ENCODE measurements at places on chromosomes 4 and X. TPM values are rescaled to one million over a fixed set of nuclear protein-coding genes. Genes with fewer than 3 reads are reported as not detected.

DNA sequence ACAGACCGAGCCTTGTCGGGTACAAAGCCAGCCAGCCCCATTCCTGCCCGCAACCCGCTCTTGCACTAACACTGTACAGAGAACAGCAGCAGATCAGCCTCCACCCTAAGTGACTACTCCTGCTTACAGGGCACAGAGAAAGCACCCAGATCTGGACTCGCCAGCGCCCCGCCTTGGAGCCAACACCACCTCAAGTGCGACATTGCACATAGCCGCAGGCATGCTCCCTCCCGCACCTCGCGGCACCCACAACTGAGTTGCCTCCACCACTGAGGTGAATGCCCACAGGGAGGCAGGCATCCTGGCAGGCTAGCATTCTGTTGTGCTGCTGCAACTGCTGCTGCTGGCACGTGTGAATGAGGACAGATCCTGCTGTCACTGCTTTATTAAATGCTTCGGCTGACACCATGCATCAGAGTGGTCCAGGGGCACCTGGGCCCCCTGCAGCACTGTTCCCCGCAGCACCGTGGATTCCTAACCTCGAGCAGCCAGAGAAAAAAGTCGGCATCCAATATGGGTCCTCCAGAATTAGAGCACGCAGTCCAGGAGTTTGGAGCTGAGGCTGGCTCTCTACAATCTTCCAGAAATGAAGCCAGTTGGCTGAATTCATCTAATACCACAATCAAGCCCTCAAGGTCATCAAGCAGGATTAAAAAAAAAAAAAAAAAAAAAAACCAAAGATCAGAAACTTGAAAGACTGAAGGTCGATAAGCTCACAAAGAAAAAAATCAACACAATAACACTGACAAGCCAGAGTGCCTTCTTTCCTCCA, 352.9 kb downstream of the GASK1B start:
- no peak for DNase-seq

The KCND1 gene
- total RNA-seq = 2.4 TPM

GRCh38 chr4:24278693-24279092, 305.7 kb downstream of the DHX15 start:
- no peak for DNase-seq

The AADAT gene
- total RNA-seq = not detected

GRCh38 chr4:113684534-113685091, 76.9 kb downstream of the CAMK2D start:
- DNase-seq = peak; percentile 72

- DNase-seq = no peak
Observed at GRCh38 chr4:59060895-59061294, 1950.7 kb upstream of the IGFBP7 start.

DNA sequence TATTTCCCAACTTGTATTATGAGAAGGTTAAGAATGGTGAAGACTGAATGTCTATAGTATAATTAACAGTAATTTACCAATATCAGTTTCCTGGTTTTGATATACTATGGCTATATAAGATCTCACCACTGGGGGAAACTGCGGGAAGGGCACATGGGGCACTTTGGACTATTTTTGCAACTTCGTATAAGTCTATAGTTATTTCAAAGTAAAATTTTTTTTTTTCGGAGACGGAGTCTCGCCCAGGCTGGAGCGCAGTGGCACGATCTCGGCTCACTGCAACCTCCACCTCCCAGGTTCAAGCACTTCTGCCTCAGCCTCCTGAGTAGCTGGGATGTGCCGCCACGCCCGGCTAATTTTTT, 46.1 kb downstream of the CXorf58 start:
- peak; percentile 12 for DNase-seq

DNA sequence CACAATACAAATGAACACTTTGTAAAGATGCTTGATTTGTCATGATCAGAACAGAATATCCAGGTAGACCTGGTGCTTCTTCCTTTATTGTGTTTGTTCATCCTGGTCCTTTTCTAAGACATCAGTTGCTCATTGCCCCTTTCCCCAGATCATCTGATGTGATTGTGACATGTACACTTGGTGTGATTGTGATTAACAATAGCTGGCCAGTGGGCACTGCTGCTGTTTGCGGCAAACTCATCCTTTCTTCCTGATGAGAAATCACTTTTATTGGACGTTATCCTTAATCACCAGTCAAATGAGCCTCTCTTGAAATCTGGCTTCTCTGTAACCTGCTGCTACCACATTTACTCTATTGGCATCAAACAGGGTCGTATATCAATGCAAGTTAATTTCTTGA, 135.1 kb downstream of the PCDH7 start:
- no peak for DNase-seq

The SHISA3 gene
- total RNA-seq = 0.14 TPM

GRCh38 chr4:140049024-140049848, 104.7 kb downstream of the MAML3 start:
- peak; percentile 62 for DNase-seq

GRCh38 chr4:4852591-4853362, 6.7 kb upstream of the MSX1 start:
- peak; percentile 66 for DNase-seq

DNA sequence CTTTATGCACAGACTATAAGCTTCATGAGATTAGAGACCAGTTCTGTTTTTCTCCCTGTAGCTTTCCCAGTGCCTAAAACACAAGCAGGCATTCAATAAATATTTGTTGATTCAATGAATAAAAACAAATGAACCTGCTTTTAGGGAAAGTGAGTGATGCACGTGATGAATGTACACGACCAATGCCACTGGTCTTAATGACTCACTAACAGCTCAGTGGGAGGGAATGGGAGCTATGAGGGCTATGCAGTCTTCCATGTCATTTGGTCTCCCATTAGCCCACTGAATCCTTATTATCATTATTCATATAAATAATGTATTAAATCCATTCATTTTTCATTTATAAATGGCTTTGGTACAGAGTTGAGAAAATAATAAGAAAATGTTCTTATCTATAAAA, 247.4 kb downstream of the FBXO8 start:
- DNase-seq = no peak

DNA sequence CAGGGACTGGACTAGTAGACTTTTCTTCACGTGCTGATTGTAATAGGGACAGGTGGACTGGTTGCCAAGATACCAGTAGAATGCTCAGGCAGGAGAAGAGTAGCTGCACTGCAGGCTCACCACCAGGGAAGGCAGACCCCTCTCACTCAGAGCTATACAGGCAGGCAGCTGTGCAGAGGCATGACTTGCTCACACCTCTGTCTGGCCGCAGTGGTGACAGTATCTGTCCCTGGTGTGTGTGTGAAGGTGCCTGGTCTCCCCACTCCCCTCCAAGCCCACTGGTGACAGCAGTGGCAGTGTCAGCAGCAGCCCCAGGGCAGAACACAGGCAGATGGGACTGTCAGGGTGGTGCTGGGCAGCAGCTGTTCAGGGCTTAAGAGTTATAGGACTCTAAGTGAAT, 140.7 kb downstream of the RPS6KA6 start:
- DNase-seq = no peak

The ITM2A gene
- 98.1 TPM for total RNA-seq

The CORIN gene
- total RNA-seq = not detected

The RNF212 gene
- 0.87 TPM for total RNA-seq

The MXRA5 gene
- not detected for total RNA-seq

DNA sequence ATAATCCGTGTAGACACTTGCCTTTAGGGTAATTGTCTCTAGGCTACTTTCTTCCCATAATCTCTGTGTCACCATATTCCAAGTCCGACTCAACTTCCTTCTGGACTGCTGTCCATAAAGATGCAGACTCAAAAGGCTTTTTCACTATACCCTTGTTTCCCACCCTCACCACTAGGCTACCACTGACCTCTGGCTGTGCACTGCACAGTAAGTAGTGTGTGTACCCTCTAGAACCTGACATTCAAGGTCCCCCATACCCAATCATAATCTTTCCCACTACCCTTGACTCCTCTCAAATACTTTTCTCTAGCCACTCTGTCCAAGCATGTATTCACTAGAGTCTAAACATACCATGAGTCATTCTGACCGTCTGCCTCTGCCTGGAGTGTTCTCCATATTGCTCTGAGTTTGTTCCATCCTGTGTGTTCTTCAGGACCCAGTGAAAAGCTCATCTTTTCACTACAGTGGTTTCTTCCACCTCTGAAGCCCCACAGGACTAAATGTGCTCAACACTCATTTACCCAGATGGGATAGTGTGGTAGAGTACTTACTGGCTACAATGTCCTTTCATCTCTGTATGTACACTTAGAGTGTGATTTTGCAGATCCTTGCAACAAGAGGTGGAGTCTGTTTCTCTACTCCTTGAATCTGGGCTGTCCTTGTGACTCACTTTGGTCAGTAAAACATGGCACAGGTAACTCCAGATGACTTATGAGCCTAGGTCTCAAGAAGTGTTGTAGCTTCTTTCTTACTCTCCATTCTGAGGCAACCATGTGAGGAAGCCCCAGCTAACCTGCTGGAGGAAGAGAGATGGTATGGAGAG, 17.4 kb downstream of the JADE3 start:
- no peak for DNase-seq

The PLAC8 gene
- total RNA-seq = 17.9 TPM

DNA sequence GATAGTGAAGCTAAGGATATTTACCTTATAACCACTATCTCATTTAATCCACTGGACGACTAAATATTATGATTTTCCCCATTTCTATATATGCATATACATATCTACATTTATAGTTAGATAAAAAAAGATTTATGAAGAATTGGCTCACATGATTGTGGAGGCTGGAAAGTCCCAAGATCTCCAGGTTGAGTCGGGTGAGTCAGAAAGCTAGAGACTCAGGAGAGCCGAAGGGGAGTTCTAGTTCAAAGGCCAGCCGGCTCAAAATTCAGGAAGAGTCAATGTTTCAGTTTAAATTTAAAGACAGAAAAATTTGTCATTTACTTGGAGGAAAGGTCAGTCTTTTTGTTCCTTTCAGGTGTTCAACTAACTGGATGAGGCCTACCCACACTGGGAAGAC, 158.2 kb upstream of the CPEB2 start:
- peak; percentile 15 for DNase-seq

The SLC2A9 gene
- 0.10 TPM for total RNA-seq

The HTRA3 gene
- not detected for total RNA-seq

- DNase-seq = no peak
Observed at GRCh38 chr4:54224996-54225597, 4.0 kb upstream of the PDGFRA start.

GRCh38 chr4:120520761-120521160, 401.8 kb downstream of the PRDM5 start:
- no peak for DNase-seq

GRCh38 chr4:152665691-152666395, 14.0 kb downstream of the TMEM154 start:
- no peak for DNase-seq

The MAGEH1 gene
- total RNA-seq = 20.0 TPM

- no peak for DNase-seq
Observed at GRCh38 chrX:11447418-11447817, 154.2 kb downstream of the AMELX start.

GRCh38 chr4:33959519-33959918, 2284.8 kb downstream of the ARAP2 start:
- DNase-seq = no peak

DNA sequence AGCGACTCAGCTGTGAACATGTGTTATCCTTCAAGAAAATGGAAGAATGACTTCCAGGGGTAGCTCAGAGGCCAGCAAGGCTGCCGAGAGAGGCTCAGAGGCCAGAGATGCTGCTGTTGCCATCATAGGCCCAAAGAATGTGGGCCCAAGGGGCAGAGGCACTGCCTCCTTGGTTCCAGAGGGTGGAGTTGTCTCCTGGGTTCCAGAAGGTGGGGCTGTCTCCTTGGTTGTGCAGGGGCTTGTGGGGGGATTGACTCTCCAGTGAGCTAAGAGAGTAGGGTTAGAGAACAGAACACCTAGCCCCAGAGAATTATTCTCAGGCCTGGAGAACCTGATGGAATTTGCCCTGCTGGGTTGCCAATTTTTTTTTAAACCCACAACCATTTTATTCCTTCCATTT, 62.6 kb downstream of the DGKK start:
- no peak for DNase-seq

The CPE gene
- not detected for total RNA-seq

- no peak for DNase-seq
Observed at GRCh38 chrX:17007134-17007768, 60.8 kb downstream of the REPS2 start.

The EFHC2 gene
- total RNA-seq = 0.24 TPM

DNA sequence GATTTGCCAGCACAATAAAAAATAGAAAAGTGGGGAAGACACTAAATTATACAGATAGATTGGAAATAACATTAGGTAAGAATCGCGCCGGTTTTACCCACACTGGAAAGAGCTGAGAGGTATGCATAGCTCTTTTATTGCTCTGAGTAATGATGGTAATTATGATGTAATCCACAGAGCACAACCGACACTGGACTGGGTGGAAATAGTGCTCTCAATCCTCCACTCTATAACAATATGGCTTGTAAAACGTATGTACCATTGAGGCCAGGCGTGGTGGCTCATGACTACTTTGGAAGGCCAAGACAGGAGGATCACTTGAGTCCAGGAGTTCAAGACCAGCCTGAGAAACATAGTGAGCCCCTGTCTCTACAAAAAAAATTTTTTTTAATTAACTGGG, 104.3 kb upstream of the RAPGEF2 start:
- no peak for DNase-seq

The SOX3 gene
- not detected for total RNA-seq

DNA sequence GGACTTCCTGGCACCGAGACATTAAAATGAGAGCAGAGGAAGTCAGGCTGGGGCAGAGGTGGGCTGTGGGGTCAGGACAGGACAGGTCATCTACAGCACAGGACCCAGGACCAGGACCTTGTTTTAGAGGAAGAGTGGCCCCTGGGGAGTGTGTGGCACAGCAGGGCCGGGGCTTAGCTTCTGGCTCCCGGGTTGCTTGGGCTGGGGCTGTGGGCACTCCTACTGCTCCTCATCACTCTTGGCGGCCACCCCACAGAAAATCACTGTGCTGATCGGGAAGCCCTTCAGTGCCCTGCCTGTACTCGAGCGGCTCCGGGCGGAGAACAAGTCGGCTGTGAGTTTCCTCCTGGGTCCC, 8.1 kb upstream of the ATP6AP1 start:
- DNase-seq = no peak

DNA sequence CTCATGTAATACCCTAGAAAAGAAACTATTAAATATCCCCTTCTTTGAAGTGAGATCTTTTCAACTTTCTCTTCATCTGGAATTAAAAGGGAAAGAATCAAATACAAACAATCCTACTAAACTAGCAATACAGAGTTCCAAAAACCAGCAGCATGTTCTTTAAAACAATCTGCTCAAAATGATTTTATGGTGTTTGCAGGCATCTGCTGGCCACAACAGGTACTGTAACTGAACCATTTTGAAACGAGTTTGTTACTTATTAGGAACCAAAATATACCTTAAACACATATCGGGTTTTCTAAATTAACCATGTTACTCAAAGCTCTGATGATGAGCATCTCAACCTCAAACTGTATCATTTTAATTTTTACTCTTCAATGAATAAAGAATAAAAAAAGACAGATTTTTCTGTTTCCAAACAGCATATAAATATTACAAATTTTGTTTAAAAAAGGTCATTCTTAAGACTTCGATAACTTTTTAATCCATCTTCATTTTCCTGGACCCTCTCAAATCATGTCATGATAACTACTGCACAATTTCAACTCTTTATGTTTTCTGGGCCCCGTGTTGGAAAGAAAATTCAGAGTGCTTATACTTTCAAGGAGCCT, 56.5 kb downstream of the ARAP2 start:
- DNase-seq = no peak

- no peak for DNase-seq
Observed at GRCh38 chr4:117692538-117692937, 341.7 kb upstream of the NDST3 start.

The PRKG2 gene
- total RNA-seq = 0.10 TPM

The PHOX2B gene
- total RNA-seq = not detected

GRCh38 chrX:13898083-13898482, 81.2 kb upstream of the GPM6B start:
- peak; percentile 9 for DNase-seq

All from activated CD4-positive, alpha-beta memory T cell treated with anti-CD3 and anti-CD28 coated beads for 36 hours (primary cell).